ENCODE measurements at places on chromosomes 3 and 15.

DNA sequence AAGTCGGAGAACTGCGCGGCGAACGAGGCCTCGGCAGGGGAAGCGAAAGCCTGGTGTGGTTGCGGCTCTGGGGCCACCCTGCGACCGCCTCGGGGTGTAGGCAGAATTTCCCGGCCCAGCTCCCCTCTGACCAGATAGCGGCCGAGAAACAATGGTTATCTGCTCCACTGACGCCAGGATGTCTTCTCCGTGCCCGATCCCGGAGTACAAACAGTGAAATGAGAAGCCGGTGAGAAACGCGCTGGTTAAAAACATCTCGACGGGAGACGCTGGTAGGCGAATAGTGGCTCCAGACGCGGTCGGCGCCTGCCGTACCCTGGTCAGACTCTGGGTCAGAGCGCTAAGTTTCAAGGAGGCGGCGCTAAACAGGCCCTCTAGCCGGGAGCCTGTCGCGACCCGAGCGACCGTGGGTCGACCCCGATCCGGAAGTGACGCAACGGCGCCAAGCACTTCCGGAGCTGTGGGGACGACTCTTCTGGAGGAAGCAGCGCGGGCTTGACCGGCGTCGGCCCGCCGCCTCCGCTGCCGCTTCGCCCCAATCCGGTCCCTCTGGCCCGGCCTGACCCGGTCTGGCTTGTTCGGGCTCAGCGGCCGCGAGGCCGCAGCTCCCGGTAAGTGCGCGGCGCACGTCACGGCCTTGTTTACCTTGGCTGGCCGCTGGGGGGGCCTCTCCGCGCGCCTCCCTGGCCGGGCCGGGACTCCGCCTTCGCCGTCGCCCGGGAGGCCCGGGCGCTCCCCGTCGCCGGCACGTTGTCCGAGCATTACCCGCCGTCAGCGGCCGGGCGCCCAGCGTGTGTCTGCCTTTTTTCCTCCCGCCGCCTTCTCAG is at the start of gene ARIH2:
TSS of gene ARIH2 (plus strand) at position 455 of the 827 bp plus-strand sequence. CDS start 8,717 bp downstream, outside the sequence.
- peak; percentile 63 for DNase-seq

GRCh38 chr3:122353893-122354401 is 28.9 kb downstream of the CSTA start:
- DNase-seq: no peak

- DNase-seq: no peak
These were observed 253.9 kb downstream of the EDEM1 start for GRCh38 chr3:5441401-5441800.

- no peak for DNase-seq
These were observed 278.4 kb downstream of the RPLP1 start for GRCh38 chr15:69731081-69731330.

DNA sequence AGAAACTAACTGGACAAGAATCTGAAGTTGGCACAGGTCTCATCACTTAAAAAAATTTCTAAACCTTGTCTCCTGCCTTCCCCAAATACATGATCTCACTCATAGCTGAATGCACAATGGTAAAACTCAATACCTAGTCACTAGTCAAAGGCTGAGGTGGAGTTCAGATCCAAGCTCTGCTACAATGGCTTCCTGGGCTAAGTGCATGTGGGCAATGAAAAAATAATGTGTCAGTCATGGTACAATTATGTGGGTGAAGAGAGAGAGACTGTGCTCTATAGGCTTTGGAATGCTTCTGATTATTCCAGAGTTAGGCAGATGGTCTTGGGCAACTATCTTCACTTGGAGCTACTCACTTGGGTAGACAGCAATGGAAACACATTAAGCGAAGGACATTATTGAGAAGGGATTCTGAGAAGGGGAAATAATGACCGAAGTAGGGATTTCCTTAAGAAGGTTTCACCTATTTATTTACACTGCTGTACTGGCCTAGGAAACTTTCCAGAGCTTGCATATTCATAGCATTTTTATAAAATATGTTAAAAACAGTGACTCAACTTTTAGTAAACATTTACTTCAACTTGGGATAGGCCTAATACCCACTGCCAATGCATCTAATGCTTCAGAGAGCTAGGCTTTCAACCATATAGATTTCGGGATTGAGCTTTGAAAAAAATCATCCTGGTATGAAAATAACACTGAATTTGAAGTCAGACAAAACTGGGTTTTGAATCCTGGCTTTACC is 58.7 kb upstream of the PLXND1 start:
- DNase-seq: no peak

GRCh38 chr3:94459167-94459566 is 396.3 kb downstream of the NSUN3 start:
- DNase-seq: no peak

GRCh38 chr3:99128235-99128634 is 226.7 kb upstream of the DCBLD2 start:
- DNase-seq: no peak

- no peak for DNase-seq
These were observed 17.3 kb downstream of the CHST14 start for GRCh38 chr15:40487816-40488682.

DNA sequence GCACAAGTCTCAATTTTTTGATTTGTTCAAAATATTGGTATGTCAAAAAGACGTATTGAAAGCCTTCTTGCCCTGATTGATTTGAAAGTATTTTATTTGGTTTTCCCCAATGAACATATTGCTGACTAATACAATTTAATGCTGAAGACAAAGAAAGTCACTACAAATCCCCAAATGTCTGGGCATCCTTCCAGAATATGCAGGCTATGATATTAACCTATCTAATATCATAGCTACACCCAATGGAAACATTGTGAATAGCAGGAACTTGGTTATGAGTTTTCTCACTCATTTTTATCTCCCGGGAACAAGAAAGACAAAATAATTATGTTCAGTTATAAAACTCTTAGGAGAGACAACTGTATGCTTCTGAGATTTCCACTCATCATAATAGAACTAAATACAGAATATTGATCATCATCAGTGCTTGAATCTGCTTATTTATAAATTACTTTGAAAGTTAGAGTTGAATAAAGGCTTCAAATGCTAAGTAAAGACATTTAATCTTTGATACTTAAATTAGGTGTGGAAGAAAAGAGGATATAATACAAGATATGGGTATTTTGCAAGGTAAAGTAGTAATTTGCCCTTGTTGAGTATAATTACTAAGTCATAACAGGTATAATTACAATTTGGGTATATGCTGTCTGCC is 483.9 kb downstream of the RBMS3 start:
- no peak for DNase-seq

DNA sequence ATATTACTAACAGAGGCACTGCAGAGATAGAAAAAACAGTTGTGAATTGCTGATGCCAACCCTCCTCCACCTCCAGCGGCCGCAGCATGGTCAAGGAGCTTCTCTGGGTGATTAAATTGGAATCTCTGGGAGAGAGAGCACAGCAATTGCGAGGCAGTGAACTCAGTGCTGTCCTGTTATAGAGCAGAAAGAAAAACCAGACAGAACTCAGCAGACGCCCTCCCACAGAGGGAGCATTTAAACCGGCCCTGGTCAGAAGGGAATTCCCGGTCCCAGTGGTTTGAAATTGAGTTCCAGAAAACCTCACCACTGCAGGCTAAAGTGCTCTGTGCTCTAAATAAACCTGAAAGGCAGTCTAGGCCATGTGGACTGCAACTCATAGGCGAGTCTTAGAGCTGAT is 175.4 kb downstream of the SQOR start:
- no peak for DNase-seq

DNA sequence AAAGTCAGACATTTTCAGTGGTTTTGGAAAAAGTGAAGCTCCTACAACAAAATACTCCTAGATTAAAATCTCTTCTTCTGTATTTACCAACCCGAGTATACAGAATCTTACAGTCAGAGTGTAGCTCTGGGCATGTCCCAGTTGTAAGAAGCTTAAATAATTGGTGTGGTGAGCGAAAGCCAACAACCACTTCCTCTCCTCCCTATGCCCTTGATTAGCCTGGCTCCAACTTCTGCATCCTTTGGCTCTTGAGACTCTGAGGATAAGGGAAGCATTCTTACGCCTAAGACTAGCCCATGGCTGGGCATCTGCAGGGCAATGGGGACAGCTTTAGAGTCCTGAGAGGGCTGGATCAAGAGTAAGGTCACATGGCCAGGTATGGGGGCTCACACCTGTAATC is 25.5 kb downstream of the RFT1 start:
- DNase-seq: no peak

DNA sequence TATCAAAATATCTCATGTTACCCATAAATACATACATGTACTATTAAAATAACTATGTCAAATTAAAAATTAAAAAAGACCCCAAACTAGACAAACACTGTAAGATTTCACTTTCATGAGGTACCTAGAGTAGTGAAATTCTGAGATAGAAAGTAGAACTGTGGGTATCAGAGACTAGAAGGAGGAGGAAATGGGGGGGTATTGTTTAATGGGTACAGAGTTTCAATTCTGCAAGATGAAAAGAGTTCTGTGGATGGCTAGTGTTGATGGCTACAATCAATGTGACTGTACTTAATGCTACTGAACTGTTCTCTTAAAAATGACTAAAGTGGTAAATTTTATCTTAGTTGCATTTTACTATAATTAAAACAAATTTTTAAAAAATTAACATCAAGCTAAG is 36.6 kb downstream of the RFX7 start:
- DNase-seq: no peak

- DNase-seq: no peak
These were observed 38.2 kb upstream of the UBE2E1 start for GRCh38 chr3:23767546-23767945.

DNA sequence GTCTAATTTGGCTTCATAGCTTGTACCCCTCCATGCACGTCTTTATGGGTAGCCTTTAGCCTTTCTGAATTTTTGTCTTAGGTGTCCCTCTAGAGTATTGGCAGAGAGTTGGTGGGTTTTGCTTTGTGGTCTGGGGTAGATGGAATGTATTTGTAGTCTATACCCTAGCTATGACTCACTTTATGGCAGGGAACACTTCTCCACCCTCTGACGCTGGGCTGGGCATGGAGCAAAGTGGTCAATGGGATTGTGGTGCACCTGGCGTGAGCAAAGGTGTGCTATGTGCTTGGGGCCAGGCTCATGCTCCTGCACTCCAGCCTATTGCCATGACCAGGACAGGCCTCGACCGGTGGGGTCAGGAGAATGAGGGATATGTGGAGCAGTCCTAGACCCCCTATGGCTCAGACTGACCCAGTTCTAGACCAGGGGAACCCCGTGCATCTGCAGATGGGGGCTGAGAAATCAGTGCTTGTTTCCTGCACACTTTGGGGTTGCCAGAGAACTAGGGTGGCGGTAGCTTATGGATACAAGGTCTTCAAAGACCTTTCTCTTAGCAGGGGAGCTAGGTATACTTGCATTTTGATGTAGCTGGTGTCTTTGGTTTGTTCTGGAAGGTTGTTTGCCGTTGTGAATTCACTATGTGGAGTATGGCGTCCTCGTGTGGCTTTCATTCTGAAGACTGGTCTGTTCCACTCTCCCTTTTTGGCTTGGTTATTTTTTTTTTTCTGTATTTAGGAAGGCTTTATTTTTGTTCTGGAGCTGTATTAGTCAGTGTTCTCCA is 49.4 kb upstream of the RPL32 start:
- DNase-seq: no peak

GRCh38 chr3:2810723-2811122 is 299.5 kb downstream of the IL5RA start:
- no peak for DNase-seq

GRCh38 chr3:193240850-193241706 is at the start of gene PLAAT1:
Gene PLAAT1 (plus strand): TSS chr3:193241222. CDS start chr3:193255651, 14,429 bp downstream.
- DNase-seq: no peak

- DNase-seq: no peak
These were observed 3.4 kb upstream of the SEC22A start for GRCh38 chr3:123198372-123198771.

- DNase-seq: no peak
These were observed 8.7 kb downstream of the SRP14 start for GRCh38 chr15:40029979-40030893.

- no peak for DNase-seq
These were observed 8.6 kb downstream of the PODXL2 start for GRCh38 chr3:127637546-127637945.

- DNase-seq: no peak
These were observed 28.6 kb downstream of the CHP1 start for GRCh38 chr15:41259546-41260189.

GRCh38 chr3:128282380-128283196 is 129.3 kb downstream of the EEFSEC start:
- no peak for DNase-seq

GRCh38 chr3:167729591-167729990 is 5.1 kb downstream of the PDCD10 start:
- no peak for DNase-seq

DNA sequence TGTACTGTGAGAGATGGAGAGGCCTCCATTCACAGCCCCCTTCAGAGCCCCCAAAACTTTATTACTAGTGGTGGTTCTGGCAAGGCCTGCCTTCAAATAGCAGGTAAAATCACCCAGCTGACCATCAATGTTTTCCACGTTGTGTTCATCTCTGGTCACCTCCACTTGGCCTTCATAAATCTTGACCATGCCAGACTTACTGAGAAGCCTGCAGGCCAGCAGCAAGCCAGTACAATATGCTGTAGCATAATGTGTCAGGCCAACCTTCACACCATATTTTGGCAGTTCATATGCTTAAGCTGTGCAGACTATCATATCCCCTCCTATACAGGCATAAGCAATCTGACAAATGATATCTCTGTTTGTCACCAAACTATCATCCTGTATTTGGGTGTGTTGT is 62.1 kb downstream of the ZNF621 start:
- no peak for DNase-seq

DNA sequence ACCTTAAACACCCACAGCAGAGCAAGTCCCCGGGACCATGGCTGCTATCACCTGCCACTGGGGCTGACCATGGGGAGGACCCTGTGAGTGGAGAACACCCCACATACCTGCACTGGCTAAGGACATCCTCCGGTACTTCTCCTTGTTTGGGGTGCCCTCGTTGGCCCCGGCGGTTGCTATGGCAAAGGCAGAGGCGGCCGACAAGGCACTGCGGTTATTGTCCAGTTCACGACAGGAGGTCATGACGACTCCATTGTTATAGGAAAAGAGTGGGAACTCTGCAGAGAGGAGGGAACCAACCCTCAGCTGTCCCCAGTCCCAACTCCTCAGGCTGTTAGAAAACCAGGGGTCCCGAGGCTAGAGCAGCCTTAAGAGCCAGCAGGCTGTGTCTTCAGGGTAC is 54.8 kb upstream of the CTSH start:
- DNase-seq: no peak

DNA sequence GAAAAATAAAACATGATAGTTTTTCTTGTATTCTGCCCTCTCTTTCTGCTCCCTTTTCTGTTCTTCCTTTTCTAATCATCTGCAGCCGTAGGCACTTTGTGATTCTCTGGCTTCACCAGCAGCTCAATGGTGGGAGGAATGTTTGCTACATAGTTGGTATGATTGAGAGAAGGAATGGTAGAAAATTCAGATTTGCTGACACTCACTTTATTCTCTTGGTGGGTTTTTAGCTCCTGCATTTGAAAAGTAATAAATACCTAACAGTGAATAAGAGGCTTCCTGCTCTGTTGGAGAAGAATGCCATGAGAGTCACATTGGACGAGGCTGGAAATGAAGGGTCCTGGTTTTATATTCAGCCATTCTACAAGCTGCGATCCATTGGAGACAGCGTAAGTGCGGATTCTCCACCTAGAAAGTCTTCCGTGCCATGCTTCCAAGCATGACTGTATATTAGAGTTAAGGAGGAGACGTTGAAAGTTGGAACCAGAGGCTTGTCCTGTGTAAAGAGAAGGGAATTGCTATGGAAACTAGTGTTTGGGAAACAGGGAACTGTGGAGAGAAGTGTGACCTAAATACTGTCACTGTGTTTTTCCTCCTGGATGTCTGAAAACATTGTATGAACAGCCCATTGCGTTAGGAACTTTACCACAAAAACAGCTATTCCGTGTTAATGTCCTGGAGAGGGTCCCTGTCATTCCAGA is 148.9 kb downstream of the ITPR1 start:
- no peak for DNase-seq

GRCh38 chr3:56389183-56389830 is 79.0 kb downstream of the ERC2 start:
- no peak for DNase-seq

- no peak for DNase-seq
These were observed 85.4 kb downstream of the IGSF11 start for GRCh38 chr3:118949113-118949760.

Measured in stimulated activated CD4-positive, alpha-beta T cell treated with anti-CD3 and anti-CD28 coated beads, Interleukin-15, amount 100 ng/mL, for 1 hour (primary cell).